ENCODE measurements at places on chromosomes 16 and 17. TPM values are rescaled to one million over a fixed set of nuclear protein-coding genes. Genes with fewer than 3 reads are reported as not detected.
A peak's percentile ranks its signal among the peaks of the same experiment; 100 is the strongest.

DNA sequence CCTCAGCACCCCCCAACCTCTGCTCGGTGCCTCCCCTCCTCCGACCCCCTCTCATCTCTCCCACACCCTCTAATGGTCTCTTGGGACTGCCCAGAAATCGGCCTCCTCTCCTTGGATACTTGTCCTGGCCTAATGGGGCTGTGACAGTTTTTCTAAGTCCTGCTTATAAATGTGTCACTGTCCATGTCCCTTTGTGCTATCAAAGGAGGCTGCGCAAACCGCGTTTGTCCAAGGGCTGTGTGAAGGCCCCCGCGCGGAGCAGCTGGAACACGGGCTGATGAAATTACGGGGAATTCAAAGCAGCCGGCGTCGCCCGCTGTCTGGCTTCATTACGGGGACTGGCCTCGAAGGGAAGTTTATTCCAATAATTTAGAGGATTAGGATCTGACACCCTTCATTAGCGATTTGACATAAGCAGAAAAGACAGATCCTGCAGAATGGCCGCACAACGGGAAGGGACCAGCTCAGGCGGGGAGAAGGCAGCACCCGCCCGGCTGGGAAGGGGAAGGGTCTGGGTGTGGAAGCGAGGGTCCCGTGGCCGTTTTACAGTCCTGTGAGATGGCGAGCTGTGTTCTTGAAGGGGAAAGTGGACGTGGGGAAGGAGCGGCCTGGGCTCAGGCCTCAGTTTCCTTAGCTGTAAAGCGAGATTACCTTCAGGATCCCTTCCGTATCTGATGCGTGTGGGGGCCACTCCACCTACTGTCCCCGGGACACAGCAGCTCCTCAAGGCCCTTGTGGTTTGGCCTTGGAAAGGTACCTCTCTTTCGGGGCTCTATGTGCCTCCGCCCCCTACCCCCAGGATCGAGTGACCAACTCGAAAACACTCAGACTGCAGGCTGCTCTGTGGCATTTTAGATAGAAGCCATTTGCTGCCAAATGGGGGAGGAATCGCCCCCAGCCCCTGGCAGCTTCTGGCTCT is 1.6 kb upstream of the WFIKKN2 start:
- H3K4me3 ChIP-seq = no peak overlapping the region
- no peaks in the 10 kb centered on the region for H3K27me3 ChIP-seq
- no peak overlapping the region for H3K27ac ChIP-seq

DNA sequence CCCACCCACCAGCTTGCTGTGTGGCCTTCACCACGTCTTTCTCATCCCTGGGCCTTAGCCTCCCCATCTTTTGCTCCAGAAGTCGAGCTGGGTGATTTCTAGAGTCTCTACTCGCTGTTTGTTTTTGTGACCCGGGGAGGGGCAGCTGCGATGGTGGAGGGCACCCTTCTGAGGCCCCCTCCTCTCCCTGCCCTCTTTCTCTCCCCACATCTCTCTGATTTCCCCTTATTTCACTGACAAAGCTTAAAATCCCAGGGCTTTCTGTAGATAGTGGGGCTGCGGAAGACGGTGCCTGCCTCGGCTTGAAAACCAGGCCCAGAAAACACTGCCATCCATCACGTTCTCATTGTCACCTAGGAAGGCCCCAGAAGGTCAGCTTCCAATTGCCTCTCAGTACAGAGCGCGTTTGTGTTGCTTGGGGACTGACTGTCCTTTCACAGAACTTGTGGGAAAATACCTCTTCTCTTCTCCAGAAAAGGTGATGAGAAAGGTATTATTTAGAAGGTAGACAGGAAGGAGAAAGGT is 95.1 kb downstream of the NTN1 start:
- H3K27me3 ChIP-seq = peaks cover 6% of the 10 kb centered on the region
- H3K4me1 ChIP-seq = no peaks in the 10 kb centered on the region
- H3K4me3 ChIP-seq = no peak overlapping the region
- no peak for DNase-seq
- H3K27ac ChIP-seq = no peak overlapping the region
- H3K36me3 ChIP-seq = no peaks in the 10 kb centered on the region

DNA sequence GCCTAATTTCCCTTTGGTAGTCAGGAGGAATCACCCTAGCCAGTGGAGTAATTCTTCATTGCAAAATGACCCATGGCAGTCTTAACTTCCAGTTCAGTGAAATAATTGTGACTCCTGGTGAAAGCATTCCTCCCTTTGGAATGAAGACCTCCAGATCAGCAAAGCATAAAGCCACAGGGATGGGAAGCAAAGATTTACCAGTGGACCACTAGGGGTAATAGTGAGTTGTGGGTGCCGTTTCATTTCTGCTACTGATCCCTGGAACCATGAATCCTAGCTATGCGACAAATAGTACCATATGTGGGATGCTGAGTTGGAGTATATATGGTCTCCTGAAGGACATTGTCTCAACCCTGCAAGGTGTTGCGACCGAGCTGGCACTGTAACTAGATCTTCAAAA is 13.7 kb downstream of the DYNLL2 start:
- no peaks in the 10 kb centered on the region for H3K4me1 ChIP-seq
- H3K27ac ChIP-seq = no peak overlapping the region
- no peak for DNase-seq
- no peak overlapping the region for H3K4me3 ChIP-seq
- H3K27me3 ChIP-seq = no peaks in the 10 kb centered on the region

DNA sequence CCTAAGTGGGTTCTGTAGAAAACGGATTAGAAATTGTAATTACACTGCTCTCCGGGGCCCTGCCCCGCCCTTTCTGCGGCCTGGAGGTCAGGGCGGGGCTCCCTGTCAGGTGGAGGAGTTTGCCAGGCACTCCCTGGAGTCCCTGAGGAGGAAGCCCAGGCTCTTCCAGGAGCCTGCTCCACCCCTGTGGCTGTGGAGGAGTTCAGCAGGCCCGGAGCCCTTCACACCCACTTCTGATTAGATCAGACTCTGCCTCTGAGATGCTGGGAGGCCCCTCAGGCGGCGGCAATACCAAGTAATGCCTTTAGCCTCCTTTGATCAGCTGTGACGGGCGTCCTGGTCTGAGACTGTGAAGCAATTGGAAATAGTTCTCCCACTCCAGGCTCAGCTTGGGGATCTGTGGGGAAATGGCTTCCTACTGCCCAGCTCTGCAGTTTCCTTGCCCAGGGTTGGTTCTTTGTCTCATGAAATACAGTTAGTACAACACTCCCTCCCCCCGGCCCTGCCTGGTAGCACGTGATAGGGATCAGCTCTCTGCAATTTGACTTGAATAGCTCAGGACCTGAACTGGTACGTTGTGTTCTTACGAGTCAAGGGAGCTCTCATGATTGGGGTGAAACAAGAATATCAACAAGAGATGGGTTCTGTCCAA is 22.3 kb downstream of the BAIAP2 start:
- H3K36me3 ChIP-seq = no peaks in the 10 kb centered on the region
- H3K4me3 ChIP-seq = peak overlapping the region; percentile 11
- H3K27me3 ChIP-seq = no peaks in the 10 kb centered on the region

- H3K4me3 ChIP-seq = no peak overlapping the region
- H3K27ac ChIP-seq = no peak overlapping the region
- H3K4me1 ChIP-seq = no peaks in the 10 kb centered on the region
- peaks cover 6% of the 10 kb centered on the region for H3K27me3 ChIP-seq
These were observed 13.9 kb downstream of the NGFR start for GRCh38 chr17:49508866-49509587.

FADS6 gene
- not detected for total RNA-seq

KRTAP1-5 gene
- total RNA-seq = not detected

Data from psoas muscle (tissue), 8 donors.